ENCODE measurements at places on chromosomes 4 and X.

GRCh38 chr4:146182443-146182842 is 6.9 kb downstream of the LSM6 start:
- DNase-seq: no peak

DNA sequence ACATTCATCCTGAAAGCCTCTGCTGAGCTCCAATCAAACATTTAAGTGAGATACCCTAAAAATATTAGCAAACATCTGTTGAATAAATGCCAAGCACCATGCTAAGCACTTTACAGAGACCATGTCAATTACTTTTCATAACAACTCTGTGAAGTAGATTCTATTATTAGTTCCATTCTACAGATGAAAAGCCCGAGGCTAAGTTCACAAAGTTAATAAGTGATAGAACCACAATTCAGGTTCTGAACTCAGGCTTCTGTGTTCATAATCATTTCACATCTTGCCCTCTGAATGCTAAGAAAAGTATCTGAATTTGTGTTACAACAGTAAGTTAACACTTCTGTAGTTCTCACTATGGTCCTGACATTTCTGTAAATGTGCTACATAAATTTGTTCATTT is 27.4 kb downstream of the SEL1L3 start:
- DNase-seq: no peak

DNA sequence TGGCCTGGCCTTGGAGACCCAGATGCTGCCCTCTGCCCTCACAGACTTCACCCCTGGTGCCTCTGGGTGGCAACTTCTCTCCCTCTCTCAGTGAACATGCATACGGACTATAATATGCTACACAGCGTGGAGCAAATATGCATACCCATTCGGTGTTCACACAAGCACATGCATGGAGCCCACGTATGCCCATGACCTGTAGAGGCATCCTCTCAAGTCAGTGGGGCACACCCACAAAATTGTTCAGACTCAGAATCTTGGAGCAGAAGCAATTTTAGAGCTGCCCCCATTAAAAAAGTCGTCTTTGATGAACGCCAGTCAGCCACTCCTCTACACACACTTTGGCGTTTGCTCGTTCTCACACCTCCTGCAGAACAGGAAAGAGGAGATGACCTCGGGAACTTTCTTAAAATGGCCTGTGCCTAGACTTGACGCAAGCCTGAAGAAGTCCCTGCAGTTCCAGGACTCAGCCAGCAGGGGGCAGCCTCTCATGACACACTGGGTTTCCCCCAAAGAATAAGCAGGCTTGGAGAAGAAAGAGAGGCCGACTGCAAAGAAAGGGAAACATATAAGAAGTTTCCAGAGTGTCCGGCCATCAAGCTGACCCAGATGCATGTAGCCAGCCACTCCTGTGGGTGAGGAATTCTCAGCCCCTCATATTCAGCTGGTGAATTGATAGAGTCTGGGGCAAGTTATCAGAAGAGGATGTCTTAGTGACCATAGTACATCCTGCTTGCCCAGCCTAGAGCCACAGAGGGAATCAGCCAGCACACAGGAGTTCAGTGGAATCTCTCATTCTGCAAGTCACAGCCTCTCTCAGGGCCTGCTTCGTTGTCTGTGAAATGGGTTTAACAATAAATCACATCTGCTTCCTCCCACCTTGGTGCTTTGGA is 17.3 kb downstream of the APLN start:
- peak; percentile 55 for DNase-seq

- no peak for DNase-seq
These were observed 131.2 kb downstream of the FRMPD4 start for GRCh38 chrX:12269484-12269883.

DNA sequence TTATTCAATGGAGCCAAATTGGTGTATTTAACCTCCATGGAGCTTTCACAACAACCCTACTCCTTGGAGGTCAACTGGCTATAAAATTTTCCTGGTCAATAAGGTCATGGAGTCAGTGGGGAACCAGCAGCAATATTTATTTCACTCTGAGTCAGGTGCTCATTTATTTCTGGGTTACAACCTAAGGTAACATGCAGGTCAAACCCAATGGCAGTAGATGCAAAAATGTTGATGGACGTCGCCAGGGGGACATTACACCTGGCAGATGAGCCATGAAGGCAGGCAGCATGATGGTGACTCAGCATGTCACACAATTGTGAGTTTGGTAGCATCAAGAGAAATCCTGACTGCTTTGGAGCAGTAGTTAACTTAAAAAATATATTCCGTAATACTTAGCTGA is 514.1 kb downstream of the IL15 start:
- no peak for DNase-seq

DNA sequence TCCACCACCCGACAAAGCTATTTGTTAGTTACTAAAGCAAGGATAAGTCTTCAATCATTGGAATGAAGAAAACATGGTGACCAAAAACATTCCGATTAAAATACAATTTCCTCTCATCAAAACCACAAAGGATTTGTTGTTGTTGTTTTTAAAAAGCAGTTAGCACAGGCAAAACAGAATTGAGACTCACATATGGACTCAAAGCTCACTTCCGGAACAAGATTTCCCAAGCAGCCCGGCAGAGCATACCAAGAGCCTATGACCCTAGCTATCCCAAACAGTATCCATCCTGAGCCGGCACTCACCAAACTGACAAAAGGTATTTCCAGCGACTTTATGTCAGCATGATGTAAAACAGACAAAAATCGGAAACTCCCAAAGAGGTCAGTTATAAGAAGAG is 39.9 kb downstream of the ADGRA3 start:
- no peak for DNase-seq

DNA sequence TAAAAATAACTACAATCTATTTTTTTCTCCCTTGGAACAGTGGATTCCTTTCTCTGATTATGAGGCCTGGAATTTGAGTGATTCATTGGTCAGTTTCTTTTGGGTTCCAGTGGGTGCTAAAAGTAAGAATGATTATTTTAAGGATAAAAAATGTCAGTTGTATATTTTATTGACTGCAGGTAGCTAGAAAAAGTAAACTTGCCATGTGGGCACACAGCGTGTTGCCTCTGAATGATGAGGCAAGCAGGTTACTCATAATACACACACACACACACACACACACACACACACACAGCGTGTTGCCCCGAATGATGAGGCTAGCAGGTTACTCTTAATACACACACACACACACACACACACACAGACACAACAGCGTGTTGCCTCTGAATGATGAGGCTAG is 13.8 kb downstream of the GALNT7 start:
- peak; percentile 42 for DNase-seq

GRCh38 chr4:23934915-23935314 is 45.1 kb upstream of the PPARGC1A start:
- DNase-seq: no peak

- DNase-seq: no peak
These were observed 67.1 kb downstream of the USP38 start for GRCh38 chr4:143251779-143252178.

GRCh38 chr4:56804551-56804950 is 16.9 kb downstream of the SPINK2 start:
- no peak for DNase-seq

DNA sequence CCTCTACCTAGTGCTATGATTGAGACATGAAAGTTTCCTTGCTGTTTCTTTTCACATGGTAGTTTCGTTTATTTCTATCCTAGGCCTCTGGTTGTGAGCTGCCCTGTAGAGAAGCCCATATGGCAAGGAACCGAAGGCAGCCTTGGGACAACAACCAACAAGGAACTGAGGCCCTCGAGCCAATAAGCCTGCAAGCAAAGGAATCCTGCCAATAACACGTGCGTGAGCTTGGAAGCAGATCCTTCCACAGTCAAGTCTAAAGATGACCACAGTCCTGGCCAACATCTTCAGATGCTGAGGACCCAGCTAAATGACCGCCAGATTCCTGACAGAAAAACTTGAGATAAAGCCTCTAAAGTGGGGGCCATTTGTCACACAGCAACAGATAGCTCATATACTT is 100.4 kb upstream of the FAM9B start:
- no peak for DNase-seq
